ENCODE measurements at places on chromosomes 13 and 19.
A peak's percentile ranks its signal among the peaks of the same experiment; 100 is the strongest.

- DNase-seq, result no peak
Measured at GRCh38 chr13:20826843-20827560, 53.2 kb upstream of the EEF1AKMT1 start.

DNA sequence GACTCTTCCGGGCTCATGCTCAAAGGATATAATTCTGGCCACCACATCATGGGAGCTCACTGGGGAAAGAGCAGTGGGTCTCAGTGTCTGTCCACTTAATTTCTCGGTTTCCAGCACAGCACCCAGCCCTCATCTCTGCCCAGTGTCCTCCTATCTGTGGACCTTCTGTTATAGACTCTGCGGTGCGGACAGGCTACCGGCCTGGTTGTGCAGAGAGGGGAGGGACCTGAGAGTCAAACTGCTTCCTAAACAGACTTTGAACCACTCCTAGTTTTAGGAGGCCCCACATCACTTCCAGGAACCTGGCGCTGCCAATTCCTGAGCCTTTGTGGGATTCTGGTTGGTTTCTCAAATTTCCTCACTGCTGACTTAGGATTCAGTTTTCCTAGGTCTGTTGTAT is 59.8 kb upstream of the MED4 start:
- DNase-seq, result no peak

DNA sequence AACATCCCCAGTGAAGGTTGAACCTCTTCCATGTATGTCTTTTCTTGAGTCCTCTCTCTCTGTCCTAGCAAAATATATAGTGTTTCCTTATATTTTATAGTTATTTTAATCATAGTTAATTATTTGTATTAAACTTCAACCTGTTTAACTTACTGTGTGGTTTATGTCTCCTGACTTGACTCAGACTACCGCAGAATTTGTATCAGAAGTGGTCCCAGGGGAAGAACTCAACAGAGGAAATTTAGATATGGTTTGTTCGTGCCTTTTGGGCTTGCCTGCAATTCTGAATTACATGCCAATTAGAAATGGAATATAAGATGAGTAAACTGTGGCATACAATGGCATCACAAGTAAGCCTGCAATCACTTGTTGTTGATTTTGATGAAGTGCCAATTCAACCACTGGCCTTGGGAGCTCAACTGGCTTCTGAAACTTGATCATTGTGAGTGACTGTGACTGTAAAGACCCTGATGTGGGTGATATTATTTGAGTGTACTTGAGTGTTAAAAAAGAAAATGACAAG is 1459.5 kb upstream of the PCDH20 start:
- no peak for DNase-seq

DNA sequence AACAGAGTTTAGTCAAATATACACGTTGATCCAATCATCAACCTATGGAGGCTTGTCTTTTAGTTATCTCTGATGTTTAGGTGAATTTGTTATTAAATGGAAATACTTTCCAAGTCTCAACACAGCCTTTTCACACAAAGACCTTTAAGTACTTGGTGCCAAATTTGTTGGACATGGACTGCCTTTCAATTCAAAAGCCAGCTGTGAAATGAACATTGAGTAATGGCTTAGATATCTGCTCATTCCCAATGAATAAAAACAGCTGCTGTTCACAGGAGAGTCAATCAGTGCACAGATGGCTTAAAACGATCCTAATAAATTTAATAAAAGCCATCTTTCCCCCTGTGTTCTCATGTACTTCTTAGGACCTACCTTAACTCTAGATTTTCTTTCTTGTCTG is 19.9 kb upstream of the DHRS12 start:
- no peak for DNase-seq

DNA sequence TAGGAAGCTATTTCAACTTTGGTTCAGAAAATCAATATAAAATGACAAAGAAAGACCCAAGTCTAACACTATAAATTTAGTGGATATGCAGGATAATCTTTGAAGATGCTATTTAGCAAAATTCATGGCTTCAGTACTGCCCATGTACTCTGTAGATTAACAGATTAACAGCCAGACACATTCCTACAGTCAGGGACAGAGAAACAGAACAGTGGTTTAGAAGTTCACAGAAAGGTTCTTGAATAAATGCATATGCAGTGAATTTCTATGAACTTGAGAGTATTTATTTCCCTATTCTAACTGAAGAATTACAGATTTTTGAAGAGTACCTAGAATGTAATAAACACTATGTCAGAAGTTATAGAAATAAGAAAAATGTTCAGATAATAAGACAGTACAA is 222.8 kb downstream of the KLF12 start:
- DNase-seq, result no peak

DNA sequence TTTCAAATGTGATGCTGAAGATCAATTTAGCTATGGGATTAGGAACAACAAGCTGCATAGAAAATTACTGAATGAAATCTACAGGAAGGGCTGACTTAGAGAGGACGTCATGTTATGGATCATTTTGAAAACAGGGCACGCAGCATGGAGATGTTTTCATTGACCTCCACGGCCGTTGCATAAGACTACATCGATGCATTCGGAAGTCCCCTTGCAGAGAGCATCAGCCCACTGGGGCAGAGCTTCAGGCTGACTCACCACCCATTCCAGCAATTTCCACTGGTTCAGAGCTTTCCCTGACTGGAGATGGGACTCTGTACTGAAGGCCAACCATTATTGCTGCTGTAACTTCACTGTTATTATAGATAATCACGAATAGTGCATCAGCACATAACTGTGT is 305.3 kb downstream of the IRS2 start:
- peak; percentile 70 for DNase-seq

Data from smooth muscle cell of the brain vasculature (primary cell).